CD4-positive, alpha-beta T cell treated with Interferon alpha-2 for 1 hour (primary cell): ENCODE measurements at places on chromosomes 13 and 19.

- DNase-seq: no peak
Observed at GRCh38 chr19:4579389-4579788, 19.9 kb upstream of the SEMA6B start.

GRCh38 chr19:48661711-48662090 is 11.1 kb downstream of the NTN5 start:
- no peak for DNase-seq

GRCh38 chr19:44577566-44577874 is 35.8 kb upstream of the IGSF23 start:
- DNase-seq: no peak

DNA sequence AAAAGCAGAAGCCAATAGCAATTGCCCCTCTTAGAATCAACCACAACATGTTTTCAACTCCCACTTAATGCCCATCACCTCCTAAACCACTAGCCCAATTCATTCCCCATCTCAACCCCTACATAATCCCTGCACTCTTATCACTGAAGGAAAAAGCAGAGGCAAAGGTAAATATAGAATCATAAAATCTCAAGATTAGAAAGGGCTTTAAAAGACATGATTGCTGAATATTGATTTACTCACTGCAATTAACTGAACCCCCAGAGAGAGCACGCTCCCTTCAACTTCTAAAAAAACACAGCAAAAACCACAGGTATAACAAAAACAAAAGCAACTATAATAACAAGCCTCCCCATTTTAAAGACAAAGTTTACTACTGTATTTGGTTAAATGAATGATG is 15.1 kb upstream of the POU4F1 start:
- DNase-seq: no peak

- DNase-seq: no peak
Observed at GRCh38 chr13:62113179-62113578, 697.5 kb upstream of the PCDH20 start.

GRCh38 chr19:31226151-31226935 is 122.9 kb downstream of the TSHZ3 start:
- DNase-seq: no peak

- DNase-seq: no peak
Observed at GRCh38 chr13:84413016-84413415, 530.7 kb upstream of the SLITRK1 start.

- no peak for DNase-seq
Observed at GRCh38 chr13:67227131-67227983, 2.8 kb downstream of the PCDH9 start.

DNA sequence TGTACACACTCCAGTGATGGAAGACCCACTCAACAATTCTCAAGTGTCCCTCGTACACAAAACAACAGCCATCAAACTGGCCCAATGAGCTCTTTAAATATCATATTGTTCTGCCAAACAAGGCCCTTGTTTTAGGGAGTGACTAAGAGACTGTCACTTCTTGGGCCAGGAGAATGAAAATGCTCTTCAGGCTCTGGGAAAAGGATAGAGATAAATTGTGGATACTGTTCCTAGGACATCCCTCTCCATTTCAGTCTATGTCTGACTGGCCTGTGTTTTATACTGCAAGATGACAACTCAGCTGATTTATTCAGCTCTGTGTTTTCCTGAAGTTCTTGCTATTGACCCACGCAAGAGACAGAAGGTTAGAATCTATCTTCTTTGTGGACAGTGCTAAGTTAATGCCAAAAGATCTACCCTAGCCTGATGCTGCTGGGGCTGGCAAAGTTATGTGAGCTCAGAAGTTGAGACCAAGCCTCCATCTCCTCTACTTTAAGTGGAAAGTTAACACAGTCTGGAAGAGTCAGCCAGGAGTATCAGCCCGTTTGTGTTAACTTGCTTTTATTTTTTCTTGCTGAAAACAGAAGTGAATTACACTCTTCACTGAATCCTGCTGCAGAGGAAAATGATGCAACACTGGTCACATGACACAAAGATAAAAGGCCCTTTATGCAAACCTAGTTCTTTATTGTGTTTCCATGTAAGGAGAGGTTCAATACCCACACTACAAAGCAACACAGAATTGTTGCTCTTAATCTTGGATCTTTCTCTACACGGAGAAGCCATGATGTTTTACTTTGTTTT is 14.6 kb downstream of the FRY start:
- no peak for DNase-seq

- DNase-seq: no peak
Observed at GRCh38 chr19:3969435-3970312, 1.2 kb downstream of the DAPK3 start.

DNA sequence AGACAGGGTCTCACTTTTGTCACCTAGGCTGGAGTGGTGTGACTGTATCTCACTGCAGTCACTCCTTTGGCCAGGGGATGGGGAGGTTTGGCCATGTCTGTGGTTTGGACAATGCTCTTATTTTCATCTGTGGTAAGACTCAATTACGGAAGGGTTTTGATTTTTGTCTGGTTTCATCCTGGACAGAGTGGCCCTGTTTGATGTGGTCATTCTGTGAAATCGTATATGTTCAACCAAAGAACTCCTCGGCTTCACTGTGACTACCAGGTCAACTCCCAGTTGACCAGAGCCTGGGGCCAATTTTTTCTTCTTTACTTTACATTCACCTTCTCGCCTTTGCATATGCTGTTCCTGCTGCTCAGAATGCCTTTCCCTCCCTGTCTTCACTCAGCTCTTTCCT is 6.8 kb upstream of the CCDC124 start:
- DNase-seq: no peak

GRCh38 chr13:50846861-50847475 is 3.5 kb upstream of the DLEU7 start:
- no peak for DNase-seq

DNA sequence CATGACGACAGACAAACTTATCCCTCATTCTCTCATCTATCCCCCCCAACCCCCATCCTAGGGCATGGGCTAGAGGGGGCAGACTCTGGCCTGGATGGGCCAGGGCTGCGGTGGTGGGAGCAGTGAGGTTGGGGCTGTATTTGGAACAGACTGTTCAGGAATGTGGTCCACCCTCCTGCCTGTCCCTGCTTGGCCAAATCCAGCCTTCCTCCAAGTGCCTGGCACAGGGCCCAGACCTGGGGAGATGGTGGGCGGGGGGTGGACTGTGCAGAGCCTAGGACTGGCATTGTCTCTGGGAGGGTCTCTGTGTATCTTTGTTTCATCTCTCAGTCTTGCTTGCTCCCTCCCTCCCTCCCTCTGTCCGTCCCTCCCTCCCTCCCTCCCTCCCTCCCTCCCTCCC is 14.2 kb downstream of the EGLN2 start:
- no peak for DNase-seq

DNA sequence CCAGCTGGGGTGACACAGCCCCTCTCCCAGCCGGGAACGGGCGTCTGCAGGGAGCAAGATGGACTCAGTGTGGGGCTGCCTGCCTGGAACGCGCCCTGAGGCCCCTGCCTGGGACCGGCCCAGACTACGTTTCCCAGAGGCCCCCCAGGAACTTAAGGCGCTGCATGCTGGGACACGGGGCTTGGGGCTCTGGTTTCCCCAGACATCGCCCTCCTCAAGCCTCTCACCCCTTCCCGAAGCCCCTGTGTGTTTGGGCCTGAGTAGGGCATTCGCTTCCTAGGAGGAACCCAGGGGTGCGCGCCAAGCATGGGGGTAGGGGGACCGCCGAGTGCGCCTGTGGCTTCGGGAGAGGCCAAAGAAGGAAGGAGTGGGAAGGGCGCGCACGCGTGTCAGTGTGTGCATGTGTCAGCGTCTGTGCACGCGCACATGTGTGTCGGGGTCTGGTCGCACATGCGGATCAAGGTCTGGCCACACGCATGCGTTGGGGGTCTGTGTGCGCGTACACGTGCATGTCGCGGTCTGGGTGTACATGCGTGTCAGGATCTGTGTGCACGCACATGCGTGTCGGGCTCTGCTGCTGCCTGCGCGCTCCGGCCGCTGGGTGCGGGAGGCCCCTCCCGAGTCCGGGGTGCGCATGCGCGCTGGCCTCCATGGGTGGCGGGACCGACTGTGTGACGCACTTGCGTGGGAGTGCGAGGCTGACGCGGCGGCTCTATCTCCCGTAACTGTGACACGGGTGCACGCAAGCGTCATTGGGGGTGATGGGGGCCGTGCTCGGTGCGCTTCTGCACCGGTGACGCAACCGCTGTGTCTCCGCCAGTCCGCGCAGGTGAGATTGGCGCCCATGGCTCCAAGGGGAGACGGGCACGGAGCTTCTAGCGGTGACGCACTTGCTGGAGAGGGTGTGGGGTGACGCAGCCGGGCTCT is 16.2 kb downstream of the ZNF331 start:
- peak; percentile 96 for DNase-seq

- no peak for DNase-seq
Observed at GRCh38 chr19:38635483-38636399, 11.7 kb upstream of the ACTN4 start.

GRCh38 chr13:26806891-26807290 is 46.3 kb upstream of the GPR12 start:
- no peak for DNase-seq

DNA sequence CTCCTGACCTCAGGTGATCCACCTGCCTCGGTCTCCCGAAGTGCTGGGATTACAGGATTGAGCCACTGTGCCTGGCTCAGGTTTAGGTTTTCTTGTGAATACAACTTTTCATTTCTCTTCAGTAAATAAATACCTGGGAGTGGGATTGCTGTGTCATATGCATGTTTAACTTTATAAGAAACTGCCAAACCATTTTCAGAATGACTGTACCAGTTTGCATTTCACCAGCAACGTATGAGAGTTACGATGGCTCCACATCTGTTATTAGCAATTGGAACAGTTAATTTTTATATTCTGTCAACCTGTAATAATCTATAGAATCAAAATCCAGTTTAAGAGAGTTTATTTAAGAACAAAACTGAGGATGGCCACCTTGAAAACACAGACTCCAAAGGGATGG is 52.2 kb downstream of the TEX26 start:
- no peak for DNase-seq

DNA sequence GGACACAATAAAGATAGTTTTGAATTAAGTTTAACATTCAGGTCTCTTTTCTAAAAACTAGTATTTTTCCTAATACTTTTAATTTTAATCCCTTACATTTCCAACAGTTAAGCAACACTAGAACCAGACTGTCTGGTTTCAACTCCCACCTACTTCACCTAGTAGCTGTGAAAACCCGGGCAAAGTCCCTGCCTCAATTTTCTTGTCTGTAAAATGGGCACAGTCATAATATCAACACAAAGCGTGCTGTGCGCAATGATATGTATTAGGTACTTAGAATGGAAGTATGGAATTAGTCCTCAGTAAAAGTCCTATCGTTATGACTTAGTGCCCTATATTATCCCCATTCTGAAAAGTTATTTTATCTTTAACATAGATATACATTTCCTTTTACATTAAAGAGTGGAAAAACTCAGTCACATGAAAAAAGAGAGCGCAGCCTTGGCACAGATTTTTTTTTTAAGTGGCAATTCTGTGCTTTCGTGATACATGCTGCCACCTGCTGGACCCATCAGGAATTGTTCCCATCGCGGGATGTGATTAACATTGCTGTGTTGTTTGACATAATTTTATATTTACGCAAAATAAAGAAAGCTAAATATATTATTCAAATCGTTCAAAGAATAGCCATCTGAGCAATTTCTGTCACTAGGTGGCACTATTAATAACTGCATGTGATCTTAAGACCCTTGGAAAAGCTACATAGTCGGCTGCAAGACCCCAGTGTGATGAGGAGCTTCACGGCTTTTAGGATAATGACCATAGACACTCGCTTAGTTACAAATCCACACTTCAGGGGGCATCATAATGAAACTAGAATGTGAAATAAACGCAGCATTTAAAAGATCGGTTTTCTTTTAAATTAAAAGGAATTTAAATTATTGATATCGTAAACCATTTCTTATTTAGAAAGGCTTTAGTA is 59.9 kb downstream of the LIG4 start:
- DNase-seq: peak; percentile 26

DNA sequence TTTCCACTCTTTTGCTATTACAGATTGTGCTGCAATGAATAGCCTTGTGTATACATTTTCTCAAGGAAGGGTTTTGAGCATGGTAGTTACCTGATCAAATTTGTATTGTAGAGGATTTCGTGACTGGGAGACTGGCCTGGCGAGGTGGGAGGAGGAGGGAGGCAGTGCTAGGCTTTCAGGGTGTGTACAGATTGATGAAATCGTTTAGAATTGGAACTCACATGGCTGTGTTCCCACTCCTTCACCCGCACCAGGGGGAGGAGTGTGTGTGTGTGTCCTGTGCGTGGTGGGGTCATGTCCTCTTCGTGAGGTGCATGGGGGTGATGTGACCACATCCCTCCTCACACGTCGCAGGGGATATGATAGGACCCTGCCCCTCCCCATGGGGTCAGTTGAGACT is 8.3 kb downstream of the PGLYRP1 start:
- no peak for DNase-seq

- peak; percentile 41 for DNase-seq
Observed at GRCh38 chr19:56111601-56112312, 9.3 kb downstream of the ZNF787 start.

DNA sequence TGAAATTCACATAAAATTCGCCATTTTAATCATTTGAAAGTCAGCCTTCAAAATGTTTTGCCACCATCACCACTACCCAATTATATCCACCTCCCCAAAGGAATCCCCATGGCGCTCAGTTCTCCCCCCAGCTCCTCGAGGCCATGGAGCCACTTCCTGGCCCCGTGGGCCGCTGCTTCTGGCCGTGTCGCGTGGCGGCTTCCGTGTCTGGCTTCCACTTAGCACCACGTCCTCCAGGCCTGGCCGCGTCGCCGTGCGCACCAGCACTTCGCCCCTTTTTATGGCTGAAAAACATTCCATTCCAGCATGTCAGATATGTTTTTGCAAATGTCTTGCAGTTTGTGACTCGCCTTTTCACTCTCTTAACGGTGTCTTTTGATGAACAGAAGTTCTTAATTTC is 46.7 kb upstream of the DCUN1D2 start:
- no peak for DNase-seq

DNA sequence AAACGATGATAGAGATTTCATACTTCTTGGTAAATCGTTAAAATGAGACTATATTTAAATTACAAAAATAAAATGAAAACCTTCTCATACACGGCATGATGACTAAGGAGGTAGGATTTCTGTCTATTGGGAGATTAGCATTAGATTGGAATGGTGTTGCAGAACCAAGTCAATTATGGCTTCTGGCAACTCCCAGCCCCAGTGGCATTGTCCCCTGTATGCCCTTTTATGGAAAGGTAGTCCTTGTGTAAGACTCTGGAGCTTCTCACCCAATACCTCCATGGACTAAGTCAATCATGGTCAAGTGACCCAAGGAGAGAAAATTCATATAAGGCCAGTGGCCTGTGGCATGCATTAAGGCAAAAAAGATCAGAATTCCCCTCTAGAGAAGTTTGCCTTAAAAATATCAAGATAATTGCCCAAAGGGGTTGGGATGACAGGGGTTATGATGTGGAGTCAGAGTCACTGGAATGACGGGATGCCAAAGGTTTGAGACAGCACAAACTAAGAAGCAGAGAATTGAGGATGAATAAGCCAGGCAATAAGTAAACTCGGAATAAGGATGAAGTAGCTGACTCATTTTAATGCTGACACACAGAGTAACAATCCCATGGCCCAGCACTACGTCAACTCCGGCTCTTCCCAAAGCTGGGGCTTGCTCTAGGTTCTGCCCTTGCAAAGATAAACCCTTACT is 57.8 kb upstream of the POSTN start:
- DNase-seq: no peak

- no peak for DNase-seq
Observed at GRCh38 chr19:48481846-48482639, 12.9 kb downstream of the CYTH2 start.
